ENCODE measurements at places on chromosomes 5 and 9.

- no peak for DNase-seq
These were observed 16.5 kb downstream of the CAPSL start for GRCh38 chr5:35921930-35922329.

DNA sequence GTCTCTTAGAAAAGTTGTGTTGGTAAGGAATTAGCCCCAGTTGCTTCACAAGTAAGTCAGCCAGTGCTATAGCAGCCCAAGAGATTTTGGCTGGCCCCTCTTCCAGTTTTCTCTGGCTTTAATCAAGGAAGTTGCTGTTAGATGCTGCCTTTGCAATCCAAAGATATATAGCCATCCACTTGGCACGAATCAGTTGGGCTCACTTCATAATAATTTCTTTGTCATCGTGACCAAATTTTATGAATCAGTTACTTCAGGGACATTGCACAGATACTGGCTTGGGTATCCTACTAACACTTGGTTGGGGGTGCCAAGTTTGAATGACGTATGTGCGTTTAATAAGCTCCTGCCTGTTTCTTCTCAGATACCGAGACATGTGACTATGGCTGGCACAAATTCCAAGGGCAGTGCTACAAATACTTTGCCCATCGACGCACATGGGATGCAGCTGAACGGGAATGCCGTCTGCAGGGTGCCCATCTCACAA is 81.5 kb downstream of the VCAN start:
- no peak for DNase-seq

GRCh38 chr5:154196955-154197652 is 6.6 kb downstream of the GALNT10 start:
- DNase-seq = no peak

GRCh38 chr9:109913461-109913810 is 133.4 kb downstream of the PALM2AKAP2 start:
- no peak for DNase-seq

- no peak for DNase-seq
These were observed 68.0 kb upstream of the FANCC start for GRCh38 chr9:95385521-95385920.

GRCh38 chr5:16461782-16462181 is 3.8 kb downstream of the ZNF622 start:
- DNase-seq = no peak

- DNase-seq = no peak
These were observed 2.3 kb downstream of the ANXA2R start for GRCh38 chr5:43037636-43038495.

- DNase-seq = no peak
These were observed 89.5 kb upstream of the STK32A start for GRCh38 chr5:147145328-147145727.

DNA sequence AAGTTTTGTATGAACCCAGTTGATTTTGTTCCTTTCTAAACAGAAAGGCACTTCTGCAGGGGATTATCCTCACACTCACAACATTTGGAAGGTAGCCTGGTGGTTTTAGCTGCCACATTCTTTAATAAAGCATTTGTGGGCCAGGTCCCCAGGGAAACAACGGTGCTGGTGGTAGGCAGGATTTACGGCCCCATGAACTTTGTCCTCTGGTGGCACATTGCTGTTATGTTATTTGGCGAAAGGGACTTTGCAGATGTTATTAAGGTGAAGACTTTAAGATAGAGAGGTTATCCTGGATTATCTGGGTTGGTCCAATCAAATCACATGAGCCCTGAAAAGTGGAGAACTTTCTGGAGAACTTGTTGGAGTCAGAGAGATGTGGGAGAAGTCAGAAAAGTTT is 86.3 kb upstream of the C9orf72 start:
- DNase-seq = no peak

DNA sequence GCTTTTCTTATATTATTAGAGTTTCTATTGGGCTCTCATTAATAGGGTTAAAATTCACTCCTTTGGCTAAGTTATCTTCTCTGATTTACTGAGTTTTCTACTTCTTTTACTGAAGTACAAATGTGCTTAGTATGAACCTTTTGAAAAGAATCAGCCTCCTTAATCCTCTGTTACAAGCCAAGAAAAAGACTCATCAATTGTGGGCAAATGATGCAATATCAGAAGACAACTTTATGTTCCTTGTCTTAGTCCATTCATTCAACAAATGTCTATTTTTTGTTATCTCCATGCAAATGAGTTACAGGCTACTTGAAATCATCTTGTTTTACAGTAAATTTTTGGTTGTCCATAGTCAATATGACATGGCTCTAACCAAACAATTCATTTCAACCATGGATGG is 40.3 kb downstream of the SNCAIP start:
- no peak for DNase-seq

- no peak for DNase-seq
These were observed 162.5 kb downstream of the MED10 start for GRCh38 chr5:6215891-6216290.

DNA sequence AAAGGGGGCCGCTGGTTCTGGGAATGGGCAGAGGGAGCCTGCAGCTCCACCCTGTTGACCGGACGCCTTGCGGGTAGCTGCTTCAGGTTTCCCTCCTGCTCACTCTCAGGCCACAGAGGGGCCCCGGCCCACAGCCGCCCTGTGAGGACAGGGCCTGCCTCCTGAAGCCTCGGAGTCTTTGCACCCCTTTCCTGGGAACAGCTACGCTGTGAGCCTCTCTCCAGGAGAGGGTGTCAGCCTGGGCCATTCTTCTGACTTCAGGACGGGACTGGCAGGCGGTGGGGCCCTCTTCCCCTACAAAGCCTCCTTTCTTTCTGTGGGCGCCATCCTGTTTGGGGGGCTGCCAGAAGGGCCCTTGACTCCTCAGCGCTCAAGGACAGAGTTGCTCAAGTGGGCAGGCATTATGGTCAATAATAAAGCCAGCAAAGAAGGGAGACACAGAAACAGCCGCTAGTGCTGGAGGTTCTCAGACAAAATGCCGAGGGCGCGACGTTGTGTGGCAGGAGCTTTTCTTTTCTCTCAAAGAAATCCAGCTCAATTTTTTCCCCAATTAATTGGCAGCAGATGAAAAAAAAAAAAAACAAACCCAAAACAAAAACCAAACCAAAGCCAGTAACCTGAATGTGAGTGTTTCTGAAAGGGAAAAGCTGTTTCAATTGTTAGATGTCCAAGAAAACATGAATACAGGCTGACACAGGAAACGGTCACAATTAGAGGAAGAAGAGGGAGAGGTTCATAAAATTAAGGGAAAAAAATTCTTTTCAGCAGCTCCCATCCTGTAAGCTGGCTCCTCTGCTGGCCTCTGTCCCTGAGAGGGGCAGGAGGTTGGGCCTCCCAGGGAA is 12.8 kb upstream of the SLC25A51 start:
- DNase-seq = no peak

- no peak for DNase-seq
These were observed 95.0 kb downstream of the MUSK start for GRCh38 chr9:110763568-110763967.

DNA sequence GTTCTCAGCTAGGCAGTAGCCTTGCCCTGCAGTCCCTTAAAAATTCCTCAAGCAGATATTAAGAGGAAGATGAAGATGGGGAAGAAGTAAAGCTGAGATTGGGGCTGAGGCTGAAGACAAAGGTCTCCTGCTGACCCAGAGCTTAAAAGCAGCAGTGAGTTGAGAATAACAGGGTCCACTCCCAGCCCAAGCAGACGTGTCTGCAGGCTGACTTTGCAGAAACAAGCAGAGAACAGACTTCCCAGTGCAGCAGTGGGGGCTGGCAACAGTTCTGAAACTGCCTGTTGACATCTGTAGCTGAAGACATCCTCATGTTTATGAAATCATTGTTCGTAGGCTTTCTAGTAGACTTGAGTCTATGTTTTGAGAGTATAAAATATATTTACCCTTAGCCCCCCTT is 1.1 kb downstream of the CTXN3 start:
- no peak for DNase-seq

DNA sequence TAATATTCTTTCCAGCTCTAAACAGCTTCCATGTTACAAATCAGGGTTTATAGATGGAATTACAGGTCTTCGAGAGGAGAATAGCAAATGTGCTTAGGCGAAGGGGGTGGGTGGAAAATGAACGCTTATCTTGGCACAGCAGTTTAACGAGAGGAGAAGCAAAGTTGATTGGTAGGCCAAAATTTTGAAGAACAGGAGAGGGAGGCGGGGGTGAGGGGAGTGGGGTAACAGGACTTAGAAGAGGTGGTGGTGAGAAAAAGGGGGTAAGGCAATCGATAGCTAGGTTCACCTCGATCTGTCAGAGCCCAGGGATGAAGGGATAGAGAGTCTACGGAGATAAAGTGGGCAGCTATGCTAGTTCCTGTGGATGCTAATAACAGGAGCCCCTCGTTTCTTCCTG is 764 bp downstream of the ANKRA2 start:
- no peak for DNase-seq

GRCh38 chr5:153860195-153860886 is 178.4 kb downstream of the FAM114A2 start:
- DNase-seq = no peak
